AG08396 (cell line): ENCODE measurements at places on chromosomes 2 and 18.

DNA sequence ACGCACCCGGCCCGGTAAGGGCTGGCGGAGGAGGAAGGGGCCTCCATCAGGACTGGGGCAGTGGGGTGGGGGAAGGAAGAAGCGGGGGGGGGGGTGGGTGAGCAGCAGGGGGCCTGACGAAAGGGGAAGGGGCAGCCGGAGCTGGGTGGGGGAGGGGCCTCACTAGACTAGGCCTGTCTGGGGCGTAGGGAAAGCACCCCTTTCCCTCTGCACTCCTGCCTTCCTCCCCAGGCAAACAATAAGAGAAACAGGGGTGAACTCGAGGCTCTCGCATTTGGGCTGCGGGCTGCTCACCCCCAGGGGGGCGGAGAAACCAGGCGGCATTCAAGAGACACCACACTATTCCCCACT, 82.7 kb upstream of the POMC start:
- DNase-seq, result no peak

DNA sequence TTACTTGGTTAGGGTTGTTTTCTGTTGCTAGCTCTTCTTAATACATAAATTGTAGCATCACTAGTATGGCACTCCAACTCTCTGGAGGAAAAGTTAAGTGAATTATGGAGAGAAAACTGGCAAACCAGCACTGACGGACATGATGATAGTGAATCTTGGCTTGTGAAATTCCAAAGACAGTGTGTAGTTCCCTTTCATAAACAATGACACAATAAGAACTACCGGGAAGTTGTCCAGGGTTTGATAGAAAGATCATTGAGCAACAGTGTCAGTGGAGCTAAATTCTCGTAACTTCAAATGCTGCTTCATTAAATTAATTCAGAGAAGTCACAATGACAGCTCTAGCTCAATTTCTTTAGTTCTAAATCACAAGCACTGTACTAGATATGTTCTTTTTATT, 66.5 kb downstream of the RIT2 start:
- no peak for DNase-seq

DNA sequence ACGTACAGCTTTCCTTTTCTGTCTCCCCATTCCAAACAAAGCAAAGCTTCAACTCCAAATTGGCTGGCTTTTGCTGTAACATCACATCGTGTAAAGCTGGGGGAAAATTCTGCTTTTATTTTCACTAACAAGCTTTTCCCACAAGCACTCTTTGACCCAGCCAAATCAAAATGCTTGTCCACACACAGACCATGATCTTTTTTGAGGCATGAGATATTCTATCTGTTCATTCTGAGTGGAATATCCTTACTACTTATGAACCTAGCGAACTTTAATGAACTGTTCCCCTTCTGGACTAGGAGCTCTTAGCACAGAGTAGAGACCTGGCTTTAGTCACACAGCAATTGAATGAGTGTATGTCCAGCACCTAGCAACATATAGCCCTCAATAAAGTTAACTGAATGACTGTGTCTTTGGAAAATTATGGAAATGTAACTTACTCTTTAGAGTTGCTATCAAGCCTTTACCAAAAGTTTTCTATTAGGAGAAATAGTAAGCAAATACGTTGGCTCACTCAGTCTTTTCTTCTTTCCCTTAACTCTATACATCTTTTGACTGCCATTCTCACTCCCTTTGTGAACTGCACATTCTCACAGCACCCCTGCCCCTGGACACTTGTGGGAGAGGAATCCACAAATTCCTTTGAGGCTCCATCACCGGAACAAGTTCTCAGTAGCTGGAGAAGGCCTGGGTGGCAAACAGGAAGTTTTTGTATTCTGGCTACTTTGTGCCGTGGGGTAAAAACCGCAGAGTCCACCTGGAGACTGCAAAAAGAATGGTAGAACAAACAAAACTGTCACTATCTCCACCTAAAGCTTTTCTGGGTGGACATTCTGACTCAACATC, 1.3 kb upstream of the UBE2E3 start:
- peak; percentile 67 for DNase-seq

DNA sequence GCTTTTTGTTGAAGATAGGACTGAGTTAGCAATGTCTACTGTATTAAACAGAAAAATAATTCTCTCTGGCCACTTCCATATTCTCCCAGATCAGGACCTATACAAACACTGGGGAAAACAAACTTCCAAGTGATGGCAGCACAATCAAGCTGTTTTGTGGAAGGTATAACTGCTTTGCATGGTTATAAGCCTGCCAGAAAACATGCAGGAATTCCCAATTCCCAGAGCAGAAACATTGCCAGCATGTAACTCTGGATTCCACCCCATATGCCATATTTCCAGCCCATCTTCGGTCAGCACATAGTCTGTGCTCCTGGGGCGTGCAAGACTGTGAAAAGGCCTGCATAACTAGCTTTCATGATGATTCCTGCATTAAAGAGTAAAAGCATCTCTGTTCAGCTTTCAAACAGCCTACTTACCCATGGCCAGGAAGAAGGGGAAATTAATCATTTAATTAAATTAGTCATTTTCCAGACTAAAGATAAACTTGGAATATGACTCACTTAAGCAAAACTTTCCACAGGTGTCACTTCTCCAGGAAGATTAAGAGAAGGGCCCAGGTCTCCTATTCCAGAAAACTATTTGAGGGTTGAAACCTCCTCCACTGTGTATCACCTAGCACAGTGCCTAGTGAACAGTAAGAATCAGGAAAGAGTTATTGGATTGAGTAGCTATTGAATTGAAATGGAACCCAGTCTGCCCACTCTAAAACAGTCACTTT, 280.5 kb downstream of the NRXN1 start:
- DNase-seq, result no peak
